ENCODE measurements at places on chromosomes 1 and 21. TPM values are rescaled to one million over a fixed set of nuclear protein-coding genes. Genes with fewer than 3 reads are reported as not detected.
A peak's percentile ranks its signal among the peaks of the same experiment; 100 is the strongest.

The FH gene
- 42.4 TPM for total RNA-seq

The UTP11 gene
- 8.2 TPM for total RNA-seq

The OR2T35 gene
- not detected for total RNA-seq

The ANGPTL7 gene
- 1.9 TPM for total RNA-seq

The NOL9 gene
- total RNA-seq, result 38.9 TPM

The AQP10 gene
- not detected for total RNA-seq

The SHE gene
- total RNA-seq, result 14.6 TPM

The XCL2 gene
- total RNA-seq, result not detected

GRCh38 chr1:116989835-116990234 lies 11.7 kb upstream of the CD101 start:
- DNase-seq, result no peak
- no peaks in the 10 kb centered on the region for H3K36me3 ChIP-seq
- H3K4me3 ChIP-seq, result no peak overlapping the region
- no peak overlapping the region for H3K27ac ChIP-seq
- H3K4me1 ChIP-seq, result no peaks in the 10 kb centered on the region

GRCh38 chr1:15139654-15140350 lies 13.7 kb upstream of the TMEM51 start:
- H3K27ac ChIP-seq, result no peak overlapping the region
- no peaks in the 10 kb centered on the region for H3K36me3 ChIP-seq
- H3K4me3 ChIP-seq, result no peak overlapping the region
- no peaks in the 10 kb centered on the region for H3K27me3 ChIP-seq

GRCh38 chr1:214306269-214306668 lies 25.3 kb downstream of the SMYD2 start:
- H3K4me1 ChIP-seq, result no peaks in the 10 kb centered on the region
- no peaks in the 10 kb centered on the region for H3K36me3 ChIP-seq
- H3K27ac ChIP-seq, result no peak overlapping the region
- DNase-seq, result no peak
- no peak overlapping the region for H3K4me3 ChIP-seq

- no peak overlapping the region for H3K4me3 ChIP-seq
- no peaks in the 10 kb centered on the region for H3K27me3 ChIP-seq
- H3K4me1 ChIP-seq, result no peaks in the 10 kb centered on the region
- H3K36me3 ChIP-seq, result no peaks in the 10 kb centered on the region
- no peak overlapping the region for H3K27ac ChIP-seq
These were observed 46.2 kb downstream of the TRABD2B start for GRCh38 chr1:47951026-47951425.

DNA sequence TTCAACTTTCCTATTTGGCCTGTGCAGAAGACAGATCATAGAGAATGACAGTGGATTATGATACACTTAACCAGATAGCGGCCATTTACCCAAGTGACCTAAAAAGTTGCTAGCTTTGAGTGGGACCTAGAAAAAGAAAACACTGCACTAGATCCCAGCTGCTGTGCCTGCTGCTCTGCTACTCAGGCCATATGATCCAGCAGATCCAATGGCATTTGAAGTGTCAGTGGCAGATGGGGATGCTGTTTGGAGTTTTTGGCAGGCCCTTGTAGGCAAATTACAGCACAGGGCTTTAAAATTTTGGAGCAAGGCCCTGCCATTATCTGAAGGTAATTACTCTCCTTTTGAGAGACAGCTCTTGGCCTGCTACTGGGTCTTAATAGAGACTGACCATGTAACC lies 74.0 kb upstream of the KCNE2 start:
- DNase-seq, result no peak
- H3K27ac ChIP-seq, result no peak overlapping the region
- H3K4me1 ChIP-seq, result no peaks in the 10 kb centered on the region
- H3K36me3 ChIP-seq, result no peaks in the 10 kb centered on the region
- H3K27me3 ChIP-seq, result no peaks in the 10 kb centered on the region
- H3K4me3 ChIP-seq, result no peak overlapping the region

DNA sequence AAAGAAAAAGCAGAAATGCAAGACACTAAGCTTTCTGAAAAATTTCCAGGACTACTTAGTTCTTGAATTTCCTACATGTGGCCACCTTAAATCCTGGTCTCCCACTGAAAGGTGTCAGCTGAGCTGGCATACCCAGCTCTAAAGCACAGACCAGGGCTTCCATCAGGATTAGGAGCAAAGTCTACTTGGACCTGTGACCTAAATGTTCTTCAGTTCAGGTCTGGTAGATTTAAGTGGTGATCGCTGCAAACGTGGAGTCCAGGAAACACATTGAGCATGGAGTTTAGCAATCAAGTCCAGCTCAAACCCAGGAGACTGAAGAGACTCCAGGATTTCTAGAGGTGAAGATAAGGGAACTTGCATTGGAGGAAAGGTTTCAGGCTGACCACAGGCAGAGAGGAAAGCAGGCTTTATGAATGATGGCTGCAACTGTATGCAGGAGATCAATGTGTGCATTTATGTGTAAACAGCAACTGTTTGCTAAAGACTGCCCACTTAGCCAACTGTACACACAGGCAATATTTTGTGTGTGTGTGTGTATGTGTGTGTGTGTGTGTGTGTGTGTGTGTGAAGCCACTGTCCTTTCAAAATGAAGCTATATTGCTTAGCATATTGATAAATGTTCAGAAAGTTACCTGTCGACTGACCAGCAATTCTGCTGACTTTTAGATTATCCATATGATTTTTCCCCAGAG lies 75.2 kb downstream of the LMX1A start:
- H3K36me3 ChIP-seq, result no peaks in the 10 kb centered on the region
- DNase-seq, result no peak

- H3K27ac ChIP-seq, result no peak overlapping the region
- H3K4me1 ChIP-seq, result no peaks in the 10 kb centered on the region
- H3K36me3 ChIP-seq, result no peaks in the 10 kb centered on the region
- H3K4me3 ChIP-seq, result no peak overlapping the region
These were observed 330.3 kb downstream of the ZNF326 start for GRCh38 chr1:90325168-90325567.

GRCh38 chr1:26932531-26932930 lies 11.0 kb downstream of the NUDC start:
- H3K36me3 ChIP-seq, result no peaks in the 10 kb centered on the region
- DNase-seq, result no peak
- H3K27me3 ChIP-seq, result no peaks in the 10 kb centered on the region
- no peak overlapping the region for H3K27ac ChIP-seq

DNA sequence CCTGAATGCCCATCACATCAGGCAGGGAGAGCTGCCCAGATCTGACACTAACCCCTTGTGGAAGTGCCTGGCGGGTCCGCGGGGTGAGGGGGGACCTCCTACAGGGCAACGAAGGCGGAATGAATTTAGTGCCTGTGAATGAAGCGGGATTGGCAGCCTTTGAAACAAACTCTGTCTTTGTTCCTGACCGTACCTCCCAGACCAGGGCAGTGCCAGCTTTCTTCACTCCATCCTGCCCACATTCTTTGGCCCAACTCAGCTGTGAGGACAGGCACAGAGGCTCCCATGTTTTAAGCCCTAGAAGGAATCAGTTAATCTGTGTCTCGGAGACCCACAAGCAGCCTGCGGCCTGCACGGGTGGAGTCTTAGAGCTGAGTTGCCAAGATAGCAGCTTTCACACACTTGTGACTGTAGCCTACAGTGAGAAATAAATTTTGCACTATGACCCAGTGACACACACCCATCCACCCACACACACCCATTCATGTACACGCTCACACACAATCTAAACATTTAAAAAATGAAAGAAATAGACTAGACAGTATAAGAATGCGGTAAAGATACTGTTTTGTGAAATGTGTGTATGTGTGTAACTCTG lies 60.1 kb upstream of the USP24 start:
- no peak overlapping the region for H3K4me3 ChIP-seq
- no peak overlapping the region for H3K27ac ChIP-seq
- H3K27me3 ChIP-seq, result no peaks in the 10 kb centered on the region
- DNase-seq, result no peak
- H3K4me1 ChIP-seq, result no peaks in the 10 kb centered on the region

- DNase-seq, result no peak
- H3K4me1 ChIP-seq, result no peaks in the 10 kb centered on the region
- H3K27ac ChIP-seq, result peak overlapping the region; percentile 60
- no peaks in the 10 kb centered on the region for H3K36me3 ChIP-seq
These were observed 182.5 kb upstream of the SGIP1 start for GRCh38 chr1:66351478-66351877.

GRCh38 chr1:178278916-178279686 lies 185.2 kb downstream of the RASAL2 start:
- no peak overlapping the region for H3K4me3 ChIP-seq
- no peaks in the 10 kb centered on the region for H3K27me3 ChIP-seq
- H3K4me1 ChIP-seq, result no peaks in the 10 kb centered on the region
- no peak for DNase-seq
- no peak overlapping the region for H3K27ac ChIP-seq
- H3K36me3 ChIP-seq, result no peaks in the 10 kb centered on the region

GRCh38 chr1:69765951-69766350 lies 198.2 kb downstream of the LRRC7 start:
- no peak overlapping the region for H3K4me3 ChIP-seq
- no peak for DNase-seq
- H3K4me1 ChIP-seq, result no peaks in the 10 kb centered on the region
- no peak overlapping the region for H3K27ac ChIP-seq
- no peaks in the 10 kb centered on the region for H3K36me3 ChIP-seq

- no peak overlapping the region for H3K4me3 ChIP-seq
- no peaks in the 10 kb centered on the region for H3K36me3 ChIP-seq
These were observed 12.7 kb upstream of the CPLANE2 start for GRCh38 chr1:16249596-16250241.

DNA sequence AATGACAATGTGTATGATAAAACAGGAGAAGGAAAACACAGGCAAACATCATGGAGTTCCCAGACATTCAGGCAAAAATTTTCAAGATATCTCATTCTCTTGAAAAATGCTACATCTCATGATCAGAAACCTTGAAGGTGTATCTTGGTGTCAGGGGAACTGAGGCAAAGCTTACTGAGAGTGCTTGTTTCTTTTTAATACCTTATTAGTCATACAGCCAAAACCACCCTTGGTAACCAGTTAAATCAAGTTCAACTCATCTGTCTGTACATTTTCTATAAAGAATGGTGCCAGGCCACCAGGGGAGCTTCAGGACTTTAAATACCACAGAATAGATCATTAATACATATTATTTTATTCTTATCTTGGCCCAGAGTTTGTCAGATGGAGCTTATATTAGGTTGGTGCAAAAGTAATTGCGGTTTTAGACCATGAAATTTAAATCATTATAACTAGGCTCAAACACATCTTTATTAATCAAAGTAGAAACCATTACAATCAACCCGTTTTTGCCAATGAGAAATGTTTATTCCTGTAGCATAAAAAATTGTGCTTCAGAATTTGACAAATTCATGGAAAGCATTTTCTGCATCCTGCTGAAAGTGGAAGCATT lies 1036.0 kb downstream of the AMY1C start:
- no peaks in the 10 kb centered on the region for H3K36me3 ChIP-seq
- no peaks in the 10 kb centered on the region for H3K27me3 ChIP-seq
- DNase-seq, result no peak
- H3K4me1 ChIP-seq, result no peaks in the 10 kb centered on the region

- H3K4me1 ChIP-seq, result no peaks in the 10 kb centered on the region
- H3K27ac ChIP-seq, result no peak overlapping the region
- no peaks in the 10 kb centered on the region for H3K36me3 ChIP-seq
- DNase-seq, result no peak
- H3K27me3 ChIP-seq, result no peaks in the 10 kb centered on the region
- H3K4me3 ChIP-seq, result no peak overlapping the region
These were observed 5.7 kb upstream of the PAXBP1 start for GRCh38 chr21:32777269-32777668.

- no peaks in the 10 kb centered on the region for H3K4me1 ChIP-seq
- no peaks in the 10 kb centered on the region for H3K27me3 ChIP-seq
- H3K27ac ChIP-seq, result no peak overlapping the region
- DNase-seq, result no peak
These were observed 83.8 kb downstream of the TMEM53 start for GRCh38 chr1:44590475-44590874.

DNA sequence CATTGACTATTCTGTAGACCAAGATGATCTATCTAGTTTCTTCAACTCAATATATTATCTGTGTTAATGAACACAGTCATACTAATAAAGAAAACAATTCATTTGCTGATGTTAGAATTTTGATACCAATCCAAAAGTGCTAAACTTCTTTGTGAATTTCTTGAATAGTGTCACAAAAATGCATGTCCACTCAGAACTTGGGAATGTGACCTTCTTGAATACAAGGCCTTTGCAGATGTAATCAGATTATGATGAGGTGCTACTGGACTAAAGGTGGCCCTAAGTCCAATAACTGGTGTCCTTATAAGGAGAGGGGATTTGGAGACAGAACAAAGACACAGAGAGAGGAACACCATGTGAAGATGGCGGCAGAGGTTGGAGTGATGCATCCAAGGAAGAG lies 305.8 kb upstream of the ZP4 start:
- H3K4me3 ChIP-seq, result no peak overlapping the region
- no peaks in the 10 kb centered on the region for H3K27me3 ChIP-seq
- no peaks in the 10 kb centered on the region for H3K36me3 ChIP-seq
- DNase-seq, result no peak
- no peak overlapping the region for H3K27ac ChIP-seq

DNA sequence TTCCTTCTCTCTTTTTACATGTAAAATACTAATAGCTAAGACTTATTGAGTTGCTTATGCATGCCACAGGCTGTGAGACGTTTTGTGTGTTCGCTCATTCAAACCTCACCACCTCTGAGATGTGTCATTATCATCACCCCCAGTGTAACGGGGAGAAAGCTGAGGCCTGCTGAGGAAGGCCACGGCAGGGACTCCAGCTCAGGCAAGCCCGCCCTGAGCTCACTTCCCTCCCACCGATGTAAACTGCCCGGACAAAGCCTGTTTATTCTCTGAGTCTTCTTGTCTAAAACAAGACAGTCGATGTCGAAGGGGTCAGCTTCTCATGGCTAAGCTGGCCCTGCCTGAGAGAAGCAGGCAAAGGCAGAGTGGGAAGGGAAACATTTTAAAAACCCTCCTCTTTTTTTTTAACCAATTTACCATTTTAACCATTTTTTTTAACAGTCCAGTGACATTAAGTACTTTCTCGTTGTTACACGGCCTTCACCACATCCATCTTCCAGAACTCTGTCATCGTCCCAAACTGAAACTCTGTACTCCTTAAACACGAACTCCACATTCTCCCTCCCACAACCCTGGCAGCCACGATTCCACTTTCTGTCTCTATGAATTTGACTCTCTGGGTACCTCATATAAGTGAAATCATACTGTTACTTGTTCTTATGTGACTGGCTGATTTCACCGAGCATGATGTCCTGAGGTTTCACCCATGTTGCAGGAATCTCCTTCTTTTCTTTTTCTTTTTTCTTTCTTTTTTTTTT lies 204.8 kb upstream of the GALNT2 start:
- H3K36me3 ChIP-seq, result no peaks in the 10 kb centered on the region
- H3K27ac ChIP-seq, result peak overlapping the region; percentile 70
- DNase-seq, result peak; percentile 36

- H3K36me3 ChIP-seq, result no peaks in the 10 kb centered on the region
- H3K27me3 ChIP-seq, result no peaks in the 10 kb centered on the region
- DNase-seq, result no peak
- no peak overlapping the region for H3K4me3 ChIP-seq
These were observed 79.9 kb downstream of the CD247 start for GRCh38 chr1:167438171-167439138.

- H3K27ac ChIP-seq, result no peak overlapping the region
- H3K4me3 ChIP-seq, result no peak overlapping the region
- H3K27me3 ChIP-seq, result no peaks in the 10 kb centered on the region
- H3K36me3 ChIP-seq, result no peaks in the 10 kb centered on the region
- no peaks in the 10 kb centered on the region for H3K4me1 ChIP-seq
These were observed 1.8 kb upstream of the TMEM52 start for GRCh38 chr1:1920608-1921458.
